ENCODE measurements at places on chromosomes 6 and 20. TPM values are rescaled to one million over a fixed set of nuclear protein-coding genes. Genes with fewer than 3 reads are reported as not detected.

PRRT1 gene
- 1.9 TPM for total RNA-seq

COL21A1 gene
- total RNA-seq, result 0.18 TPM

NDUFAF4 gene
- 142 TPM for total RNA-seq

DNA sequence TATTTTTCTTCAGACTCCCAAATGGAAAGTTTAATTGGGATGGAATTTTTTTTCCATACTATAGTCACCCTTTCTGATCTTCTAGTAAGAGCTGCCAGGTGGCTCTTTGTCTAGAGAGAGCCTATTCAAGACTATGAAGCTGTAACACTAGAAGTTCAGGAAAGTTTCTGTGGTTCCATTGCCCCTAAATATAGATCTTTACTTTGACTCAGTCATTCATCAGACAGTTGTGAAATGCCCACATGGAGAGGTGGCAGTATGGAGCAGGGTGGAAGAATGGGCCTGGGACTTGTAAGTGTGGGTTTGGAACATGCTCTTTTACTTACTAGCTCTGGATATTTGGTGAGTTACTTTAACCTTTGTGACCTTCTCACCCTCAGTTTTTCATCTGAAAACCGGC, 87.8 kb downstream of the CTNNBL1 start:
- no peaks in the 10 kb centered on the region for H3K4me1 ChIP-seq
- no peak overlapping the region for H3K27ac ChIP-seq
- H3K27me3 ChIP-seq, result no peaks in the 10 kb centered on the region
- H3K4me3 ChIP-seq, result no peak overlapping the region
- H3K36me3 ChIP-seq, result no peaks in the 10 kb centered on the region

GRCh38 chr6:15892369-15892768, 229.5 kb upstream of the DTNBP1 start:
- H3K36me3 ChIP-seq, result no peaks in the 10 kb centered on the region
- H3K4me3 ChIP-seq, result no peak overlapping the region
- no peaks in the 10 kb centered on the region for H3K27me3 ChIP-seq
- no peak overlapping the region for H3K27ac ChIP-seq
- DNase-seq, result no peak
- H3K4me1 ChIP-seq, result peaks cover 10% of the 10 kb centered on the region

- no peak overlapping the region for H3K4me3 ChIP-seq
- peak; percentile 44 for DNase-seq
- no peak overlapping the region for H3K27ac ChIP-seq
- no peaks in the 10 kb centered on the region for H3K27me3 ChIP-seq
- H3K4me1 ChIP-seq, result no peaks in the 10 kb centered on the region
These were observed 43.6 kb upstream of the SLC32A1 start for GRCh38 chr20:38680500-38681306.

- H3K36me3 ChIP-seq, result no peaks in the 10 kb centered on the region
- no peak overlapping the region for H3K27ac ChIP-seq
- no peaks in the 10 kb centered on the region for H3K4me1 ChIP-seq
- H3K27me3 ChIP-seq, result peaks cover 9% of the 10 kb centered on the region
These were observed 2.7 kb upstream of the SIRPG start for GRCh38 chr20:1660246-1660645.

DNA sequence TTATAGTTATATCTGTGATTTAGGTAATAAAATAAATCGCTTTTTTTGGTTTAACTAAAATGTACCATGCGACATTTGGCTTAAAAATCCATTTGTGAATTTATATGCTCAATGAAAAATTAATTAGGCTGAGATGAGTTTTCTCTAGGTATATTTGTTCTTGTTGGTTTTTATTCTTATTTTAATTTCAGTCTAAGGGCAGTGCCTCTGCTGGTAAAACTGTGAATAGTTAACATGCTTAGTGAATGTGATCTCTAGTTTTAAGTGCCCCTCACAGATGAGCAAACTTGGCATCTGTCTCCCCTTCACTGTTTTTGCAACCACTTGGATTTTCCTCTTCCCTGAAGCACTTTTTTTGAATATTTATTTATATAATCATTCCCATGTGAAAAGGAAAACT, 822.7 kb downstream of the GRIK2 start:
- no peaks in the 10 kb centered on the region for H3K27me3 ChIP-seq
- H3K27ac ChIP-seq, result no peak overlapping the region
- H3K36me3 ChIP-seq, result no peaks in the 10 kb centered on the region
- H3K4me3 ChIP-seq, result no peak overlapping the region

- H3K4me3 ChIP-seq, result no peak overlapping the region
- H3K4me1 ChIP-seq, result peaks cover 9% of the 10 kb centered on the region
- no peak for DNase-seq
- no peaks in the 10 kb centered on the region for H3K27me3 ChIP-seq
- H3K27ac ChIP-seq, result no peak overlapping the region
- peaks cover 39% of the 10 kb centered on the region for H3K36me3 ChIP-seq
These were observed 41.0 kb downstream of the QKI start for GRCh38 chr6:163455552-163455951.

DNA sequence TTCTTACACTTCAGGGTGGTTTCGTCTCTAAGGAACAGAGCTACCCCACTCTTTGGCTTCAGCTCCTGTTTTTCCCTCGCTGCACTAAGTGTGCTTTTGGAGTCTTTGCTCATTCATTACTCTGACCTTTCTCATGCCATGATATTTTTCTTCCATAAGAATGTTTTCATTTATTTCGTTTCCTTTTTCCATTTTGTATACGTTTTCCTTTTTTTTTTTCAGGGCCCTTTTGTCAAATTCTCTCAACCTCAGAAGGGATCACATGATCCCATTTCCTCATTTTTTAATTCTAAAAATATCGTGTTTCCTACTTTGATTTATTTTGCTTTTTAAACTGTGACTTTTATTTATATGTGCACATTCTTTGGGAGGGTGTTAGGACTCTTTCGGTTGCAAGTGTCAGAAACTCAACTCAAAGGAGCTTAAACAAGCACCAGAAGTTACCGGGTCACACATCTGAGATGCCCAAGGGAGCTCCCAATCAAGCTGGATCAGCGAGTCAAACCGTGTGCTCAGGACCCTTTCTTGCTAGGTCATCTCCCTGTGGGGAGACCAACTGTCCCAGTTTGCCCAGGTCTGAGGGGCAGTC, 40.6 kb downstream of the GCNT2 start:
- no peak for DNase-seq
- H3K27ac ChIP-seq, result no peak overlapping the region
- H3K4me1 ChIP-seq, result no peaks in the 10 kb centered on the region
- H3K4me3 ChIP-seq, result no peak overlapping the region
- peaks cover 29% of the 10 kb centered on the region for H3K27me3 ChIP-seq

DNA sequence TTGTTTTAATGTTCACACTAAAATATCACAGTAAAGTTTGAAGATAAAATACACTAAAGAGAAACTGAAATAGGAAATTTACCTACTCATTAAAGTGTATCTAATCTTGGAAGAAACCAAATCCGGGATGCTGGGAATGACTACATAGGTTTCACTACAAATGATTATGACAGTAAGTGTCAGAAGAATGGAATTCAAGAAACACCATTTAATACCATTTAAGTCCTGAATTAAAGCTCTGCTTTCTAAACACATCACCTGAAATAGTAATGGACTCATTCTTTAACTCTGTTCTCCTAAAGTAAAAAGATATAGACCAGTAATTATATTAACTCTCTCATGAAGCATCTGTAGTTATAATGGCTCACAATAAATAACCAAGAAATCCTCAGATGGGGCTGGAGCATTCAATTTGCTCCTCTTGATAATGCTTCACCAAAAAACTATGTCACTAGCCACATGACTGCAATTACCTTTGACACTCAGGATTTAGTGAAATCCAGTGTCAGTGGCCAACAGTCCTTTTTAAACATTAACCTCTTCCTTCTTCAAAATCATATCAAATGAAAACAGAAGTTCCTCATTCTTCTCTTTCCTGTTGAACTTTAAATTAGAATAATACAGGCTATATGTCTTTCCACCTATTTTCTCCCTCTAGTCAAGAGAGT, 41.4 kb downstream of the MAP7 start:
- H3K4me1 ChIP-seq, result no peaks in the 10 kb centered on the region
- no peak overlapping the region for H3K27ac ChIP-seq
- no peak overlapping the region for H3K4me3 ChIP-seq
- no peaks in the 10 kb centered on the region for H3K36me3 ChIP-seq
- DNase-seq, result no peak
- H3K27me3 ChIP-seq, result no peaks in the 10 kb centered on the region

DNA sequence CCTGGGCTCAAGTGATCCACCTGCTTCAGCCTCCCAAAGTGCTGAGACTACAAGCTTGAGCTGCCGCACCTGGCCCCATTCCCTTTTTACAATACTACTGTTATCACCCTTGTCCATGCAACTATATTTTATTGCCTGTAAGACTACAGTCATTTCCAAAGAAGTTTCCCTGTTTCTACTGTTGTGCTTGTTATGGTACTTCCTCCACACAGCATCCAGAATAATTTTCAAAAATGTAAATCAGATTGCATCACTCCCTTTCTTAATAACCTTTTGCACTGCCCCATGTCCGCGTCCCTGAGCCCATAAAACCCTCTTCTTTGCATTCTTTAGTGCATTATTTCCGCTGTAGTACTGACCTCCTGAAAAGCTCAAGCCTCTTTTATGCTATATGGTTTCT, 128.9 kb upstream of the AKIRIN2 start:
- H3K27me3 ChIP-seq, result peaks cover 14% of the 10 kb centered on the region
- DNase-seq, result no peak
- no peaks in the 10 kb centered on the region for H3K36me3 ChIP-seq
- no peak overlapping the region for H3K27ac ChIP-seq
- H3K4me1 ChIP-seq, result no peaks in the 10 kb centered on the region
- no peak overlapping the region for H3K4me3 ChIP-seq

DNA sequence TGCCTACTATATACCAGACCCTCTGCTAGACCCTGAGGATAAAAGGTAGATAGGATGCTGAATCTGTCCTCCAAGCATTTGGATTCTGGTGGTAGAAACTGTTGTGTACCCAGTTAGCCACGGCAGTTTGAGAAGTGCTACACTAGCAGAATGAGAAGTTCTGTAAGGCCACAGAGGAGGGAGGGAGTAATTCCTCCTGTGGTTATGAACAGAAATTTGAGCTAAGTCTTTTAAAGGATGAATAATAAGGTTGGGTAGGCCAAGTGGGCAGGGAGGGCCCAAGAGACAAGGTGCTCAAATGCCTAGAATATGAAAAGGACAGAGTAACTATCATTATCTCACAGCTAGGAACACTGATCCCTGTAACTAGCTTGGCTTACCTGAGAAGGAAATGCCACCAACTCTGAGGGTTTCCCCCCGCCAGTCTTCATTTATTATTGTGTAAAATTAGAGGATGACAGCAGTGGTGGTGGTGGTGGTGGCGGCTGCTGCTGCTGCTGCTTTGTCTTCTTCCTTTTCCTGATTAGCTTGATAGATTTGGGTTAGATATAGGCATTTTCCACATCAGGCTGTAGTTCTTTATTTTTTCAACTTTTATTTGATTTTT, 243.3 kb downstream of the PRL start:
- H3K27me3 ChIP-seq, result no peaks in the 10 kb centered on the region
- no peaks in the 10 kb centered on the region for H3K4me1 ChIP-seq
- no peaks in the 10 kb centered on the region for H3K36me3 ChIP-seq
- H3K4me3 ChIP-seq, result no peak overlapping the region
- H3K27ac ChIP-seq, result no peak overlapping the region

All from K562 (cell line).